C1 segment of cervical spinal cord (tissue), 14 donors: ENCODE measurements at places on chromosomes 2 and 18.

DNA sequence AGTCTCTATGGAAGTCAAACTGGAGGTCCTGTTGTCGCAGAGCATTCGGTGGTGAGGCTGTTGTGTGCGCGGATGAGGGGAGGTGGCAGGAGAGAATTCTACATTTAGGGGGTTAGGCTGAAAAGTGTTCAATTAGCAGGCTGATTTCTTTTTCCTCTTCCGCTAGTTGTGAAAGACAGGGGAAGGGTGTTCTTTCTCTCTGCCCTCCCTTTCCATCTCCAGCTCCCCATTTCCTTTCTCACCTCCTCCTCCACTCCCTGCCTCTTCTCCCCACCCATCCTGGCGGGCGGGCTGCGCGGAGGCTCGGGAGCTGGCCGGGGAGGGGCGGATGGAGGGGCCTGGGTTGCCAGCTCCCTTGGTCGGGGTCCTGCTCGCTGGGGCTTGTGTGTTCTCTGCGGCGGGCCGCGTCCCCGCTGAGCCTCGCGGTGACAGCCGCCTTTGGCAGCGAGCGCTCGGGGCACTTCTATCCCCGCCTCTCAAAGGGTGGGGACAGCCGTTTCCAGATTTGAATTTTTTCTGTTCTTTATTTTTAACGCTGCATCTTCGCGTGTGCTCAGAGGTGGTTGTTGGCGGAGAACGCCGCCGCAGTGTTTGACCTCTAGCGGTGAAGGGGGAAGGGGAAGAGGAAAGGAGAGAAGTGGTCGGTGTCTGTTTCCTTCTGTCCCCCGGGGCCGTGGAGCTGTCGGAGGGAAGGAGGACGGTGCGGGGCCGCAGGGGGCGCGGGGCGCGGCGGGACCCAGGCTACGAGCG is 3.6 kb downstream of the SOX11 start:
- DNase-seq, result no peak

DNA sequence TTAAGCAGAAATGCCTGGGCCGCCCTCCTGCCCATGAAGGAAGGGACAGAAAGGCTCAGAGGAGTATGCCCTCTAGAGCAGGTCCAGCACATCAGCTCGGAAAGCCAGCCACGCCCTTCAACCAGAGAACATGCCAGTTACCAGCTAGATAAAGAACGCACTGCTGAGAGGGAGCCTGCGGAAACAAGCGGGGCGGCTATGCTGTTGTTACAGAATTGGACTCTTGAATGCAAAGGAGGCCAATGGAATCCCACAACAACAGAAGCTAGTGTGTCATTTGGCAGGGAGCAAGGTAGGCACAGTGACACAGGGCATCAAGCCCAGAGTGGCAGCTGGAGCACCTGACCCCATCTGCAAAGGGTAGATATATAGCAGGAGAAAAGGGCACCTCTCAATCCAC is 242.9 kb upstream of the ID2 start:
- DNase-seq, result no peak

GRCh38 chr18:41617647-41618046 is 337.4 kb upstream of the PIK3C3 start:
- no peak for DNase-seq

- no peak for DNase-seq
These were observed 257.0 kb downstream of the CLIP4 start for GRCh38 chr2:29372185-29372584.

DNA sequence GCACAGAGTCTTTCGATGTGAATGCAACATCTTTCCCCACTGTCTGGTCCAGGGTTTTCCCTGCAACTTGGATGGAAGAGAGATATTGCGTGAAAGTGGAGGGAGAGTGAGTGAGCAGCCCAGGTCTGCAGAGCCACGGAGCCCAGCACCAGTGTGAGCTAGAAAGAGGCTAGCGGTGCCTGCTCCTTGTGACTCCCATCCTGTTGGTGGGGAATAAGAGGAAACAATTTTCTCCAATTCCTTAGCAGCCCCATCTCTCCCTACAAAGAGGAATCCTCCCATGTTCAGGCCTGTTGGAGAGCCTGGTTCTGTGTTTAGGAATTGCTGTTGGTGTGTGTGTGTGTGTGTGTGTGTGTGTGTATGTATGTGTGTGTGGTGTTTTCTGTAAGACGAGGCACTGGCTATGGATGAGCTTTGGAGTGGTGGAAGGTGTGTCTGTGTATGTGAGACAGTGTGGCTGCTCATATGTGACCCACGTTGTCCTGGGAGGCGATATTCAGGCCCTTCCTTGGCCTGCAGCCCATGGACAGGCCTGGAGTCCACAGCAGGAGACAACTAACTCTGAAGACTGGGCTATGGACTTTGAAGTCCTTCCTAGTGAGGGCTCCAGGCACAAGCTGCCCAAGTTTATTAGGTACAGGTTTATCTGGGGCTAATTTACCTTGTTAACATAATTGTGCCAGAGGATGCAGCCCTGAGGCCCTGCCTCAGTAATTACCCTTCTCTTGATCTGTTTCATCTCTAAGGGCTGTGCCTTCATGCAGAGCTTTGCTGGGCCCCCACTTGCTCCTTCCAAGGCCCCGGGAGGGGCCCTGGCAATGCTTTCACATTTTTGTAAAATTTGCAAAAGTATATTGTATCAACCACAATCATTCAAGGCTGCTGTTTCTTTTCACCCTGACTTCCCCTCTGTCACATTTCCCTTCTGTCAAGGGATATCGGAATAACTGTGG is 88.6 kb upstream of the HAAO start:
- no peak for DNase-seq

GRCh38 chr2:19214682-19215391 is 143.6 kb downstream of the OSR1 start:
- DNase-seq, result no peak

GRCh38 chr18:67875060-67875459 is 358.5 kb upstream of the DSEL start:
- DNase-seq, result no peak
